ENCODE measurements at places on chromosomes 4 and X.
A peak's percentile ranks its signal among the peaks of the same experiment; 100 is the strongest.

DNA sequence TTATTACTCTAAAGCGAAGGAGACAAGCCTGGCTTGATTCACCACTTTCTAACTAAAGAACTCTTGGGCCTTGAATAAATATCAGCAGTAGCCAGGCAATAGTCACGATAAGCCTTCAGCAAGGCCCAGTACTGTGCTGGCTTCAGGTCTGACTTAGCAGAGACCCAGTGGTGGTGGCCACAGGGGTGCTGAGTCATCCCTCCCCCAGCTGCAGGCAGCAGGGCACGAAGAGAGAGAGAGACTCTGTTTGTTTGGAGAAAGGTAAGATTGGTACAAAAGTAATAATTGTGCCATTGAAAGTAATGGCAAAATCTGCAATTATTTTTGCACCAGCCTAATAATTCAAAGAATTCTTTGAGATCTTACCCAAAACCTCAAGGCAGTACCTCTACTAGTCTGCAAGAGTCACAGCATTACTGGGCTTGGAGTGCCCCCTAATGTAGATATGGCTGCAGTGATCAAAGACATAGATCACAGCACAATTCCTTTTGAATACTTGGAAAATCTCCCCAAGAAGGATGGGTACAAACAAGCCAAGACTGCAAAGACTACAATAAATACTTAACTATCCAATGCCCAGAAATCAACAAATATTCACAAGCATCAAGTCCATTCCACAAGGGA lies 159.5 kb upstream of the USP38 start:
- DNase-seq, result peak; percentile 6

GRCh38 chr4:113468165-113469022 lies 293.1 kb downstream of the CAMK2D start:
- DNase-seq, result peak; percentile 97

DNA sequence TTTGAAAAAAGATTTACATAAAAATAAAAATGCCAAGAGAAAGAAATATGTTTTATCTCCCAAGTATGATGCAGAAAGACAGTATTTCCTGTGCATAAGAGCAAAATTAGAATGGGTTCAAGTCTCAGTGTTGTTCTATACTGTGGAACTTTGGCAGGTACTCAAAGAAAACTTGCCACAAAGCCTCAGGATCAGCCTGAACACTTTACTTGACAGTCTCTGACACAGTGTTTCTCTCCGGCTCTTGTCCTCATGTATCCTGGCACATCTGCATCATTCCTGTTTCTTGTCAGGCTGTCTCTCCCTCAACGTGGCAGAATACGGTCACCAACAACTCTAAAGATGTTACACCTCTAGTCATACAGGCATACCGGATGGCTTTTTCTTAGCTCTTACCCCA lies 273.7 kb downstream of the ARHGAP24 start:
- no peak for DNase-seq

DNA sequence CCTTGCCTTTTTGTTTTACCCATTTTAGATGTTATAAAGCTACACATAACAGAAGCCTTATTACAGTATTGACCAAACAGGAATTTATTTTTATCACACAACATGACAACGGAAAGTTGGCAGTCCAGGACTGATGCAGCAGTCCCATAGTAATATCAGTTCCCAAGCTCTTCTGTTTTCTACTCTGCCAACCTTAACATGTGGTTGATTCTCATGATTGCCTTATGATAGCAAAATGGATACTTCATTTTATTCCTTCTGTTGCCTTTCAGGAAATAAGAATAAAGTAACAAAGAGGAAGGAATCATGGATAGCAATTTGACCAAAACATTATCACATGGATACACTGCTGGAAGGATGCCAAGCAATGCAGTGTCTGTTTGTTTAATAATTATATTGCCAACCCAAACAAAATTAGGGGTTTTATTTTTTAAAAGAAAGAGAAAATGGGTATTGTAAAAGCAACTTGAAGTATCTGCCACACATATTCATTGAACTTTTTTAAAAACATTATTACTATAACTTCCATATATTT lies 275.7 kb downstream of the STPG2 start:
- no peak for DNase-seq

DNA sequence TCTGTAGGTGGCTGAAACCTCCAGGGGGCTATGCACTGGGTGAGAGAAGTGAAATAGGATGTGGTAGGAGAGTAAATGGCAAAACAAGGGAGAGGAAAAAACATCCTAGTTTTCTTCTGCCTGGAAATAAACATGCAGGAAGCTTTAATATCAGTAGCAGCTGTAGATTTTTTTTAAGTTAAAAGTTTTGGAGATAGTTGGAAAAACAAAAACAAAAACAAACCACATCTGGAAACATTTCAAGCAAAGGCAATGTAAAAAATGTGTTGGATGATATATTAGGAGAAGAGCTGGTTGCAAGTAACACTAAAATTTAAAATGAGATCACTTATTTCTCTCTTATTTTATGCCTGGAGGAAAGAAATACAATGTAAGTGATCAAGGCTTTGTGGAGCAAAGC lies 388.0 kb downstream of the SPRY1 start:
- no peak for DNase-seq

DNA sequence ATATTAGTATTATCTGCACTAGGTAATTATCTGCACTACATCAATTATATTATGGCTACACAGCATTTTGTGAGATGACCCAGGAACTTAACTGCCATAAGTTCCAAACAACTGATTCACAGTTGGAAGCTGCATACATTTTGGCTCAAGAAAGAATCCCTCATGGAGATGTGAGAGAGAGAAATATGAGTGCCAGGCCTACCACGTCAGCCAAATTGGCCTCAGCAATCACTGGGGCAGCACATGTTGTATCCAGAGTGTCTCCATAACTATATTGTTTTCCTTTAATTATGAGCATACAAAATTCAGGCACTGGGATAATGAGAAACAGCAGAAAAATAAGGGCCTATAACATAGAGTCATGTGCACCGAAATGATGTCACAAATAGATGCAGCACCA lies 174.2 kb upstream of the DMD start:
- DNase-seq, result no peak

DNA sequence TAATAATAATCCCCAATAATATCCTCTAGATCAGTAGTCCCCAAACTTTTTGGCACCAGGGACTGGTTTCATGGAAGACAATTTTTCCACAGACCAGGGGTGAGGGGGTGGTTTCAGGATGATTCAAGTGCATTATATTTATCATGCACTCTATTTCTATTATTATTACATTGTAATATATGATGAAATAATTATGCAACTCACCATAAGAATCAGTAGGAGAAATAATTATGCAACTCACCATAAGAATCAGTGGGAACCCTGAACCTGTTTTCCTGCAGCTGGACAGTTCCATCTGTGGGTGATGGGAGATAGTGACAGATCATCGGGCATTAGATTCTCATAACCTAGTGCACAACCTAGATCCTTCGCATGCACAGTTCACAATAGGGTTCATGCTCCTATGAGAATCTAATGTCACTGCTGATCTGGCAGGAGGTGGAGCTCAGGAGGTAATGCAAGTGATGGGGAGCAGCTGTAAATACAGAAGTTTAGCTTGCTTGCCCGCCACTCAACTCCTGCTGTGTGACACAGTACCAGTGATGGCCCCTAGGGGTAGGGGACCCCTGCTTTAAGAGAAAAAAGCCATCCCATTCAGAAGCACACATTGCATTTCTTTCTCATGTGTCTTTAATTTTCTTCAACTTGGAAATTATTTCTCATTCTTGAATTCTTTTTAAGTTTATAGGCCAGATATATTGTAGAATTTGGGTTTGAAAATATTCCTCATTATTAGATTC lies 16.0 kb upstream of the SH3RF1 start:
- no peak for DNase-seq

DNA sequence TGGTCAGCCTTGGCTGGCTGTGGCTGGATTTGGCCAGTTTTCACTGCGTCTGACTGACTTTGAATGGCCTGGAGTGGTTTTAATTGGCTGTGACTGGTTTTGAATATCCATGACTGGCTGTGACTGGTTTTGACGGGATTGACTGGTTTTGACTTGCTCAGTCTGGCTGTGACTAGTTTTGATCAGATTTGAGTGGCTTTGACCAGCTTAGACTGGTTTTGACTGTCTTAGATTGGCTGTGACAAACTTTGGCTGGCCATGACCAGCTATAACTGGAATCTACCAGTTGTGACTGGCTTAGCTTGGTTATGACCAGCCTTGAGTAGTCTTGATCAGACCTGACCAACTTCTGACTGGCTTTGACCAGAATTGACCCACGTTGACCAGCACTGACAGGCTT lies 168.4 kb upstream of the AMOT start:
- DNase-seq, result no peak

DNA sequence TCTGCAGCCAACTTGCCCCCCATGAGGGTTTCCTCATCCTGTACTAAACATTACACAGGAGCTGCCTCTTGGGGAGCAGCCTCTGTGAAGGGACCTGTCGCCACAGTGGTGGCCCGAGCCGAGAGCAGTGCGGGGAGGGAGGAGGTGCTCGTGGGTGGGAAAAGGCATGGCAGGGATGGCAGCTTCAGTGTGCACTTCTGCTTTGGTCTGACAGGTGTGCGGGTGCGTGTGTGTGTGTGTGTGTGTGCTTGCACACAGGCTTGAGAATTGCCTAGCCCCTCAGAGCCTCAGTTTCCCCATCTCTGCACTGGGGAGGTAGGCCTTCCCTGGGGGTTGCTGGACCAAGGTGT lies 3.9 kb downstream of the SH3TC1 start:
- no peak for DNase-seq

GRCh38 chr4:167114416-167114971 lies 119.8 kb downstream of the SPOCK3 start:
- DNase-seq, result no peak

- no peak for DNase-seq
Observed at GRCh38 chrX:70196961-70197720, 19.9 kb downstream of the DGAT2L6 start.

DNA sequence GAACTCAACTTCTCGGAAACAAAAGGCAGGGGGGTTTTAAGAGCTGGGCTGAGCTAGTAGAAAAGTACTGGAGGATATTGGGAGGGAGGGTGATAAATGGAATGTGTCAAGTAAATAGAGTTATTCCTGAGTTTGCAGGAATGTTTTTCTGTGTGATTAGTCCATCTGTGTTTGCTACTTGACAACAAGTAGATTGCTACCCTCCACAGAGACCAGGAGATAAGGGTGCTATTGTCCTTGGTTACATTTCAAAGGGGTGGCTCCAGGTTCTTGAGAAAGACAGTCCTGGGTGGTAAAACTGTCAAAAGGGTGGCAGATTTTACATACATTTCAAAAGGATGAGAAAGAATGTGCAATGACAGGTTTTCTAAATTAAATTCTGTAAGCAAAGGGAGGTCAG lies 181.2 kb upstream of the PPP3CA start:
- DNase-seq, result no peak

DNA sequence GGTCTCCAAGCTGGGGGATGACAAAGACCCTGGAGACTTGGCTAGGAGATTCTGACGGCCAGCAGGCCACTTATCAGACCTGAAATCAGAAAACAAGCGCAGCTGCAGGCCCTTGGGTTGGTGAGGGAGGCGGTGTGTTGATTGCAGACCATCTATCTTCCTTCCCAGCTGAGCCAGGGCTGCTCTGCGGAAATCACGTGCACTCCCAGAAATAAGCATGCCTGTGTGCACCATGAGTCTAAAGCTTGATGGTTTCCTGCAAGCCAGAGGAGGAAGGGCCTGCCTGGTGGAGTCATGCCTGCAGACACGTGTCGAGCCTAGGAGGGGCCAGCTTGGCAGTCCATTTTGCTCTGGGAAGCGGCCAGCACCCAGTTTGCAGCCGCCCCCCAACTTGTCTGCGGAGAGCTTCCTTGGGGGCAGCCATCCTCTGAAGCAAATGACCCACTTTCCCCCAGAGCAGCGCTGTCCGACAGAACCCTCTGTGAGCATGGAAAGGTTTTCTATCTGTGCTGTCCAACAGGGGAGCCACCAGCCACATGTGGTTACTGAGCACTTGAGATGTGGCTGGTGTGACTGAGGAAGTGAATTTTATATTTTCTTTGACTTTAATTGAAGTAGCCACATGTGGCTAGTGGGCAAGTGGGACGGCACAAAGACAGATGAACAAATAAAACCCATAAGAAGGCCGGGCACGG lies 175.7 kb upstream of the BCOR start:
- DNase-seq, result no peak

DNA sequence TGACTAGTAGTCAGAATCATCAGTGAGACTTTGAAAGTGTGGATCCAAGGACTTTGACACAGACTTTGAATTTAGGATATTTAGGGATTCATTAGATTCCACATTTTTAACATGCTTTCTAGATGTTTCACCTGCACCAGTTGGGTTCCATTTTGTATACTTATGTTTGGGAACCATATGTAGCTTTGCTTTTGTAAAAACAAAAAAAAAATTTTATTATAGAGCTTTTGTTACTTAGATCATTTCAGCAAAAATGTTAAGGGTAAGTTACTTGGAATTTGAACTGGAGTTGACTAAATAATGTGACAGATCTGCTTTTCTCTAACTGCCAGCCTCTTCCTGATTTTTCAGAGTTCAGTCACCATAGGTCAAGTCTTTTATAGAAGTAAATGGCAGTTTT lies 14.6 kb downstream of the PDLIM5 start:
- no peak for DNase-seq

DNA sequence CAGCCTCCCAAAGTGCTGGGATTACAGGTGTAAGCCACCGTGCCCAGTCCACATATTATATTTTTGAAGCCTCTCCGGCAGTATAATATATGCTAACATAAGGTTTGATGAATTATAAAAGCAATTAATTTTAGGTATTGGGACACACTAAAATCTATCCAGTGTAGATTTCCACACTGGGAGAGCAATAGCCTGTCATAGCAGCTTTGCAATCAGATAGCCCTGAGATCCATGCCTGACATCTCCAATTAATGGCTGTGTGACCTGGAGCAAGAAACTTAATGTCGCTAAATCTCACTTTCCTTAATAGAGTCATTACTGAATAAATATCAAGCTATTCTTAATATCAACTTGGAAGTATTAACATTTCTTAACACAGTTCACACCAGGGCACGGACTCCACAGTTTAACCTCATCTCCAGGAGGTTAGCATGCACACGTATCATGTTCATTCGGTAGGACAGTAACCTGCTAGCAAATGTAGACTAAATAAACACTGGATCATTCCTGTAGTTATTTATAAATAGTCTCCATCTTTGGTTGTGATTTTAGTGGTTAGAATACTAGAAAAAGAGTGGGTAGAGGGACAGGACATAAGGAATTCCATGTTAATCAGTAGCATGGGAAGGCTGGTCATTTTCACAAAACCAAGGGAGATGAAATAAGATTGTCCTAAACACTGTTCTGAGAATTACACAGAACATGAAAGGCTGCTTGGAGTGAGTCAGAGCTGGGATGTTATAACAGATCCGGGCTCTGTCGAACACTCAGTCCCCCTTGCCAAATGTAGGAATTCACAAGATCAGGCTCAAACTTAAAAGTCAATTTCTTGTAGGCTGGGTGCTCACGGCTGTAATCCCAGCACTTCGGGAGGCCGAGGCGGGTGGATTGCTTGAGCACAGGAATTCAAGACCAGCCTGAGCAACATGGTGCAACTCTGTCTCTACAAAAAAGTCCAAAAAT lies 254.7 kb downstream of the PALLD start:
- DNase-seq, result no peak

GRCh38 chrX:129540722-129541184 lies 694 bp downstream of the OCRL start:
- no peak for DNase-seq

Measured in fibroblast of skin of left biceps (primary cell).